Neural progenitor cell (in vitro differentiated cells): ENCODE measurements at places on chromosomes 12 and 14.

DNA sequence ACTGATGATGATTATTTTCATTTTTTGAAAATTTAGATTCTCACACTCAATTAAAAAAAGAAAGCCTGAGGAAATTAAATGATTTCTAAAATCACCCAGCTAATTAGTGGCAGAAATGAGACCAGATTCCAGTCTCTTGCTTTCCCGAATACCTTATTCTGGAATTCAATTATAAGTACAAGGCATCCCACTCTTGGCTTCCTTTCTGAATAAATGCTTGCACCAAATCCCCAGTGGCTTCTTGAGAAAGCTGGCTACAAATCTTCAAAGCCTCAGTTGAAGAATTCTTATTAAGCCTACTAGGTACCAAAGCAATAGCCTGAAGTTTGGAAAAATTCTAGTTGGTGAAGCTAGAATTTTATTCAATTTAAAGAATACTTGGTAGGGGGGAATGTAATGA, 476.6 kb downstream of the DIO2 start:
- DNase-seq, result no peak

- DNase-seq, result no peak
These were observed 115.4 kb downstream of the ADAMTS20 start for GRCh38 chr12:43436597-43436996.

- DNase-seq, result peak; percentile 66
These were observed 364.8 kb downstream of the SNAPC1 start for GRCh38 chr14:62126879-62127478.

DNA sequence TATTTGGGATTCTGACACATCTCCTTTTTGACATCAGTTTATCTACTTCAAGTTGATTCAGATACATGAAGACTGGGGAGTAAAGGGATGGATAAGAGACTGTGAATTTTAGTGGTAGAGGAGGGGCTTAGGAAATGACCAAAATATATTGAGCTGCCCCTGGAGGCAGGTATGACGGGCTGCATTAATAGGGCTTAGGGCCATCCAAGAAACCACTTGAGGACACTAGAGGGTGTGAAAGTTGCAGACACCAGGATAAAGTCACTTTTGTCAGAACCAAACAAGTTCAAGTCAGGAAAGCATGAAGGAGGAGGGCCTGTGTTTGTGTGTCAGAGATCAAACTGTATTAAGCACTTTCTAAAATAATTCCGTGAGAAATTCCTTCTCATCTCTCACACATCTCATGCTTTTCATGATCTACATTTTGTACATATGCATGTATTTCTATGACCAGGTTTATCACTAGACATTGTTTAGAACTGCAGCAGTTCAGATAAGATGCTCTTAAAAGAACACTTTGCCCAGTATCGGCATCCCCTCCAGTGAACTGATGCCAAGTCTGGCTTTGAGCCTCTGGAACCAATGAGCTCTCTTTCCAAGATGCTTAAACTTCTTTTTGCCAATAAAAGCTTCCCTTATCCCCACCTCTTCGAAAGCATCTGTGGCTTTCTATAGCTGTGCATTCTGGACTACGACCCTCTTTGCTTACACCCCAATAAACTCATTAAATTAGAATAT, 136.9 kb downstream of the SLC38A1 start:
- peak; percentile 25 for DNase-seq
